ENCODE measurements at places on chromosomes 7 and 10.

GRCh38 chr7:92332782-92333181, 87.0 kb downstream of the ANKIB1 start:
- DNase-seq = no peak

- DNase-seq = no peak
These were observed 106.9 kb downstream of the COL28A1 start for GRCh38 chr7:7428806-7429205.

DNA sequence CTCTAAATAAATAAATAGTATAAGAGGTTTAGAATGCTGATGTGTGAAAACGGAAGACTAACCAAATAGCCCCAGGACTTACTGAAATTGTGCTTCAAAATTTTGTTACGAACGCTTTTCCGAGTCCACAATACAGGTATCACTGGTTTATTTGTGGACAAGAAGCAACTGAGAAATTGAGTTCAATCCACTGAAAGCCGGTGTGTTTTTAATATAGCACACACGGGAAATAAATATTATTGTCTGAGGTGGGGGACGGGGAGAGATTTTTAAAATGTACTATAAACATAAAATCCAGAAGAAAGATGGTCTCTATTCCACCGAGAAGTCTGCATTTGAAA, 598 bp downstream of the SLC16A12 start:
- no peak for DNase-seq

GRCh38 chr10:76133597-76134255, 702.3 kb downstream of the LRMDA start:
- peak; percentile 84 for DNase-seq

DNA sequence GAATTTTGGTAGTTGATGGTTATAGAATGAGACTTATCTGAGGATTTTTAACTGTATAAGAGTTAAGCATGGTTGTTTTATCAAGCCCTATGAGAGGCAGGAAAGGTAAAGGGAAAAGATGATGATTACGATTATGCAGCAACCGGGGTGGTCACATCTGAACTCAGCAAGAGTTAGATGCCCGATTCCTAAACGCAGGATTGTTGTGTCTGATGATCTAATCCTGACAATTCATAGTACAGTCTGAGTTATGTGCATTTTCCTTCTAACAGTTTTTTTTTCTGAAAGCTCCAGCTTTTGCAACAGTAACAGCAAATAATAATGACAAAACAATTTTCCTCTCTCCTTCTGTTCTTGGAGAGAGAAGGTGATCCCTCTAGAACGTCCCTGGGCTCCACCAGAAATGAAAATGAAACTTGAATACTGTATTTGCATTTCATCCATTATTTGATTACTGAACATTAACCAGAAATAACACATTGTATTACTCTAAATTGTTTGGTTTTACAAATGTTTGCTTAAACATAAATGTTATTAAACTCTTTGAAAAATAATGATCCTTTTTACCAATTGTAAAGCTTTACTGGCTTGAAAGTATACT, 176.5 kb upstream of the CCDC6 start:
- no peak for DNase-seq

GRCh38 chr10:94066411-94066810, 72.7 kb downstream of the PLCE1 start:
- no peak for DNase-seq

GRCh38 chr10:29328983-29329382, 40.1 kb downstream of the LYZL1 start:
- no peak for DNase-seq
